ENCODE measurements at places on chromosomes 3 and 15.

- DNase-seq, result no peak
Measured at GRCh38 chr3:41329881-41330280, 130.6 kb downstream of the CTNNB1 start.

DNA sequence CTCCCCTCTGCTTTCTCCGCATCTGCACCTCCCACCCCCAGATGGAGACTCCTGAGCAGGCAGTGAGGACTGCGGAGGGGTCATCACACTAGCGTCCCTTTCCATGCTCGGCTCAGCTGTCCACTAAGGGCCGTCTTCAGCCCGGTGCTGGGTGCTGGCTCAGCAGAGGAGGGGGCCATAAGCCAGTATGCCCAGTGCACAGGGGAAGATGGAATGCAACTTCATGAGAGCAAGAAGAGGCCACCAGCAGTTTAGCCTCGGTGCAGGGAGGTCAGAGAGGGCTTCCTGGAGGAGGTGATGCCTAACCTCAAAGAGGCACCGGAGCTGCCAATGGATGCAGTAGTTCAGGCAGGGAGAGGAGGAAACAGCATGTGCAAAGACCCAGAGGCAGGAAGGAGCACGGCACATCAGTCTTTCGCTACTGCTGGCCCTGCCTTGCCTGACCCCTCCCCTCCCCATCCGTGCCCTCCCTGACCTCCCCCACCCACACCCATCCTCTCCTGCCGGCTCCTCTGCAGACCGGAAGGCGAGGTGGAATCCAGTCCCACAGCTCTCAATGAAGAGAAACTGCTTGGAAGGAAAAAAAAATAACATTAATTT, 15.2 kb upstream of the PLXND1 start:
- no peak for DNase-seq

DNA sequence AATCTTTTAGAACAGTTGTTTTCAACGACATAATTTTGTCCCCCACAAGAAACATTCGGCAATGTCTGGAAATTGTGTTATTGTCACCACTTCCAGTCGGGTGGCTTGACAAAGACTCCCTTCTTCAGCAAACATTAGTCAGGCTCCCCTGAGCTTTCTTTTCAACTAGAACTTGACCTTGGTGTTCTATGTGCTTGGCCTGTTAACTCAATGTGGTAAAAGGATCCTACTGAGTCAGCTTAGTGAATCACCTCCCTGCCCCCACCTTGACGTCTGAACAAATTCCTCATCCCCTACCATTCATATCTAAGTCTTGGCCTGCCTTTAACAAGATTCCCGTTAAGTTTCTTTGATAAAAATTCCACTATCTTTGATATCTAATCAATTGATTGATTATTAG, 465.0 kb upstream of the ROBO1 start:
- no peak for DNase-seq

DNA sequence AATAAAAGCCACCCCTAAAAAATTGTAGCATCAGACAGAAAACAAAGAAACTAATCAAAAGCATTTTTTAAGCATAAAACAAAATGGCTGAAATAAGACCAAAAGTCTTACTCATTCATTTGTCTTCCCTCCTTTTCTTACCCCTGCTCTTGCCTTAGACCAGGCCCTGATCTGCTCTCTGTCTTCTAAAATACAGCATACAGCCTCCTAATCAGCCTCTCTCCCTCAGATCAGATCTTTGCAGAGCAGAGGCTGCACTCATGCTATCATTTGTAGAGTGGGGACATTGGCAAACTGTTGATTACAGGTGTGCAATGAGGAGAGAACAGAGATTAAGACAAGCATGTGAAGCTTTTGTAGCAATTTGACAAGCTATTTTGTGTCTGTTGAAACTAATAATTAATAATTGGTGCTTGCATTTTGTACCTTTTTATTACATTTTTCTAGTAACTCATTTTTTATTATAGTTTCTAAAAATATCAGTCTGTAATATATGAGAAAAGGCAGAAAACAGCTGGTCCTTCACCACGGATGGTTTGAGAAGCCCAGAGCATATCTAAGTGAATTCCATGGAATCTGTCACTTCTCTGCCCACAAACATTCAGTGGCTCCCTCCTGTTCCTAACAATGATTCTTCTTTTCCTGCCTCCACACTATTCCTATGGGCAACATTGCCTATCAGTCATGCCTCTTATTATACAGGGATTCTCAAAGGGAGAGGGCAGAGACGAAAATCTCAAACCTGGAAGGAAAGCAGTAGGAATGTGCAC, 286.2 kb upstream of the STT3B start:
- DNase-seq, result no peak

DNA sequence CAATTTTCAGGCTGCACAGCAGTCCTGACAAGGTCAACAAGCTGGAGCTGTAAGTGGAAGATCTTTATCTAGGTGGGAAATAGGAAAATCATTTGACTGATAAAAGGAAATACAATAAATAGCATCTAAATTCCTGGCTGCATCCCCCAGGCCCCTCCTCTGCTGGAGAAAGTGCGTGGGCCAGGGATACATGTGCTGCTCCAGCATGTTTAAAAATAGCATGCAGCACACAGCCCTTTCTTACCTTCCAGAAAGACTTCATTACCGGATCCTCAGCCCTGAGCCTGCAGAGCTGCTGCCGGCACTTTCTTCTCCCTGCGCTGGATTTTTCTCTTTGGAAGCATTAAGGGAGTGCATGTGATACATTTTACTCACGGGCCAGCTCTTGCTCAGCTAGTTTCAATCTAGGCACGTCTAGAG, 77.3 kb downstream of the HMG20A start:
- no peak for DNase-seq

DNA sequence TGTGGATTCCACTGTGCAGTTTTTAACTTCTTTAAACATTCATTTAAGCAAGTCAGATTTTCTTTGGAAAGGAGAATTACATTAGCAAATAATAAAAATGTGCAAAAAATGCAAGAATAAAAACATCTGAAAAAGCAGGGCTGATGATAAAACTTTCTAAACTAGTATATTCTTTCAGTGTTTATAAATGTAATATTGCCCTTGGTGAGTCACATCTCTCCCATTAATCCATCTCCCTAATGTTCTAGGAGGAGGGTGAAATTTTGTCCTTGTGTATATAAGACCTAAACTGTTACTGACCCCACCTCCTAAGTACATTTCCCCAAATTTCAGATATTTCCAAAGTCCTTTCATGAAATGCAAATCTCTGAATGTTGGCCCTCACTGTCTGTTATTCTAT, 28.5 kb upstream of the DCUN1D1 start:
- DNase-seq, result no peak

DNA sequence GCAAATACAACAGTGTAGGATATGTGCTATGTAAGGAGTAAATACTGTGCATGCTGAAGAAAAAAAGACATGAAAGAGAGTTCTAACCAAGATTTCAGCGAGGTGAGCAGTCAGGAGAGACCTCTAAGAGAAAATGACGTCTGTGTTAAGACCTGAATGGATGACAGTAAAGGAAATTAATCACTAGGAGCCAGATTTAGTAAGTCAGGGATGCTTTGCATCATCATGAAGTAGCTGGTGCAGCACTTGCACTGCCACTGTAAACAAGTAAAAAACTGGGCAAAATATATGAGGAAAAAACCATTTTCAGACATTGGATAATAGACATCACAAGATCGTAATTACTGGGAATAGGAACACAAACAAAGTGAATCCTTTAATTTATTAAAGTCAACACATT, 32.6 kb downstream of the RTP4 start:
- DNase-seq, result no peak

GRCh38 chr3:15269091-15269989, 63.0 kb downstream of the SH3BP5 start:
- DNase-seq, result peak; percentile 72

DNA sequence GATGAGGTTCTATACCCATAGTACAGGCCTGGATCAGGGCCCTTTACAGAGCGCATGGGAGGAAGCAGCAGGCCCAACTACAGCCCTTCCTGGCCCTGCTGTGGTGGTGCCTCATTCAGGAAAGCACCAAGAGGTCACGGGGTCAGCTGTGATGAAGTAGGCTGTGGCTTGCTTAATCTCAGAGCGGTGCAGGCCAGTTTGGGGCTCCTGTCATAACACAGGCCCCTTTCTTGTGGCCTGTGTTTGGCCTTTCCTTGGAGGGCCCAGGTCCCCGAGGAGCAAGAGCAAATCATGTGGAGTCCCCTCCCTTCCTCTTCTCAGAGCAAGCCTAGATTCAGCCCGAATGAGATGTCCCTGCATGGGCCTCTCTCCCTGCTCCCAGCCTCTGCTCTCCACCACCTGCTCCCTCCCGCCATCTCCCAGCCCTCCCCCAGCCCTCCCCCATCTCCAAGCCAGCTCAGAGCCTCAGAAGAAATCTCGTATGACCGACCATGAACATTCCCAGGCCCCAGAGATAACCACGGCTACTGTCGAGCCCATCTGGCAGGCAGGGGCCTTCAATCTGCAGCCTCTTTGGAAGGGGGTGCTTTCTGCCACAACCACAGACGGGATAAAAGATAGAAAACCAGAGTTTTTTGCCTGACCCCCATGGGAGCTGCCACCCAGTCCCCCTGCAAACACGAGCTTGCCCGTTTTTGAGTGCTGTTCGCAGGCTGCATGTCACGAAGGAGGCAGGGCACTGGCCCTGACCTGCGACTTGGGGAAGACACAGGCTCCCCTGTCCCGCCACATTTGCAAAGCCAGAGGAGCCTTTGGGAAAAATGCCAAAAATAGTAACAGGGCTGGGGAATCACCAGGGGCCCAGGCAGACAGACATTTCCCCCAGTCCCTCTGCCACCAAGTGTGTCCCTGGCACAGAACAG, 32.3 kb upstream of the DUSP7 start:
- DNase-seq, result no peak

DNA sequence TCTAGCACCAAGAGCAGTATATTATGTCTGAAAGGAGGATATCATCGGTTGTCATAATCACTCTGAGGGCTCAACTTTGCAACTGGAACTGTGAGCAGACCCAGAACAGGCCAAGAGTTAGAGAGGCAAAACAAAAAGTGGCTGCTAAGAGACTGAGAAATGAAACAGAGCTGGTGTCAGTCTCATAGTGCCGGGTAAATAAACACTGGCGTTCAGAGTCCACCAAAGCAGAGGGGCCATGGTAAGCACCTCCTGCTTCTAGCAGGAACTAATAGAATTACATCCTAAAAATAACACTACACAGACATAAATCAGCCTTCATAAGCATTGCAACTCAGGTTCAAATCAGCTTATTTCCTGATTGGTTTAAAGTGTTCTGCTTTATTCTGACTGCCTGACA, 10.3 kb upstream of the IL12A start:
- no peak for DNase-seq

DNA sequence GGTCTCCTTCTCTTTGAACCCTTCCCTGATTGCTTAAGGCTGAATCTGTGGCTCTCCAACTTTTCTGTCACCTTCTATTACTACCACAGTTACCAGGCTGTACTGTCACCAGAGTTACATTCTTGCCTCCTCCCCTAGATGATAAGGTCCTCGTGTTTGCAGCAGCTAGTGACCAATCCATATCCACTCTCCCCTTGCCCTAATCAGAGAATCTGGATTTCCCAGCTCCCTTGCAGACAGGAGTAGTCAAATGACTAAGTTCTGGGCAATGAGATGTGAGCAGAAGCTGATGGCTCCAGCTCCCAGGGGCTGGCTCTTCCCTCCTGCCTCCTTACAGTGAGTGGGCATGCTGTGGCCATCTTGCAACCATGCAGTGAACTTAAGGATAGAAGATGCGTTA, 95.4 kb upstream of the VGLL4 start:
- no peak for DNase-seq

DNA sequence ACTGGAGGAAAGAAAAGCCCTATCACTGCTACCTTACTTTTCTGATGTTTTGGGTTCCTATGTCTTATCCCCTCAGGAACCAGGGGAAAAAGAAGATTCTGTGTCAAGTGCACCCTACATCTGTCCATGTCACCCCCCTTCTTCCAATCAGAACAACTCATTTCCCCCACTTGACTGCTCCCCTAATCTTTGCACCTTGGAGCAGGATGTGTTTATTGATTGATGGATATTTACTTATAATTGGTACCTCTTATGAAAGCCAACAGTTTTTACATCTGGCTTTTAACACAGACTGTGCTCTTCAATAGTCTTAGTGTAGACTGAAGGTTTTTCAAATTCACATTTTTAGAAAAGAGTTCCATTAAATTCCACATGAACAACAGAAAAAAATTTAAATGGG, 33.3 kb downstream of the LIPC start:
- DNase-seq, result no peak

Data from activated CD4-positive, alpha-beta T cell treated with anti-CD3 and anti-CD28 coated beads for 24 hours (primary cell).